CD4-positive, alpha-beta T cell treated with Interferon alpha-2 for 1 hour (primary cell): ENCODE measurements at places on chromosomes 6 and 20.

DNA sequence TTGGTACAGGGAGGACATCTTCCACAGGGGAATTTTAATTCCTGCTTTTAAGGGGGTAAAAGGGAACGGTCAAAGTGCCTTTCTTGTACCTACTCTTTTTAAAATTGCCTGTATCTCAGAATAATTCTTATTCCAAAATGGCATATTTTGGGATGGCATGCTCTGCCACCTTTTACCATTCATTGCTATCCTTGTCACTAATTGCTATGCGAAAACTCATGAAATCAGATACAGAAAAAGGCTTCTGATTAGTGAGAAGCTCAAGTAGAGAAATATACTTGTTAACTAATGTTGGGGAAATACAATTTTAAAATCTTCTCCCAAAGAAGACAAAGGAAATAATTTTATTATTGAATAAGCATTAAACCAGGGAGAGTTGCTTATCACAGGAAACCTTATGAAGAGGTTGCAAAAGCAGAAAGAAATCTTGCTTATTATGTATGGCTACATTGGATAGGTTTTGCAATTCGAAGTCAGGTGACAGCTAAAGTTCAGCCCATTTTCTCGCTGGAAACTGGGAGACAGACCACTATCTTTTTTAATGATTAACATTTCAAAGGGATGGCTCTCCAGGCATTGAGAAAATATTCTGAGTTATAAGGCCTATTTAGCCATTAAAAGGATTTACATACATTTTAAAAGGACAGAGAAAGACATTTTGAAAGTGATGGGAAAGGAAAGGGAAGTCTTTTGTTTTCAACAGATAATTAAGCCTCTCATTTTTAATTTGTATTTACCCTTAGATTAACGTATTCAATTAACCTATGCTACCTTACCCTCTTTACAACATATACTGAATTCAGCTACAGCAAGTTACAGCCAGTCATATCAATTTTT lies 110.3 kb upstream of the PRSS16 start:
- DNase-seq = no peak

GRCh38 chr6:169246445-169246844 lies 7.2 kb downstream of the THBS2 start:
- DNase-seq = no peak

GRCh38 chr20:40587038-40587437 lies 102.0 kb downstream of the MAFB start:
- no peak for DNase-seq

DNA sequence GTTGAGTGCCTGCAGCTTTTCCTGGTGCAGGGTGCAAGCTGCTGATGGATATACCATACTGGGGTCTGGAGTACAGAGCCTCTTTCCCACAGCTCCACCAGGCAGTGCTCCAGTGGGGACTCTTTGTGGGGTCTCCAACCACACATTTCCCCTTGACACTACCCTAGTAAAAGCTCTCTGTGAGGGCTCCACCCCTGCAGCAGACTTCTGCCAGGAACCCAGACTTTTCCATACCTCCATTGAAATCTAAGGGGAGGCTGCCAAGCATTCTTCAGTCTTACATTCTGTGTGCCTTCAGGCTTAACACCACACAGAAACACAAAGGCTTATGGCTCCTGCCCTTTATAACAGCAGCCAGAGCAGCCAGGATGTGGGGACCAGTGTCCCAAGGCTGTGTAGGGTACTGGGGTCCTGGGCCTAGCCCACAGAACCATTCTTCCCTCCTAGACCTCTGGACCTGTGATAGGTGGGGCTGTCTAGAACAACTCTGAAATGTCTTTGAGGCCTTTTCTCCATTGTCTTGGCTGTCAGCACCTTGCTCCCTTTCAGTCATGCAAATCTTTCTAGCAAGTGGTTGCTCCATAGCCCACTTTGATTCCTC lies 65.7 kb downstream of the TBXT start:
- no peak for DNase-seq

DNA sequence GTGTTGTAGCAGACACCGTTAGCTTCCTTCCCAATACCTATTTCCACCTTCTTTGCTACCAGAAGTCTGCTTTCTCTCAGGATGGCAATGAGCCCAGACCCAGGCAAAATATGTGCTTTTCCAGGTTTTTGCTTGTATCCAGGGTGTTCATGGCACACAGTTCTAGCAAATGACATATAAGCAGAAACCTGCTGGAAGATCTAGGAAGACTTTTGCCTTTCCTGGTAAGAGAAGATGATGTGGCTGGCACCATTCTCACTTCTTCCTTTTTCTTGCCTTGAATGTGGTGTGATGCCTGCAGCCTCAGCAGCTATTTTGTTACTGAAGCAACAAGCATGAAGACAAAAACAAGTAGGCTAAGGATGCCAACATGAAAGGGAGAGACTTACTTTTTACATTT lies 19.2 kb upstream of the TBC1D22B start:
- DNase-seq = no peak

- no peak for DNase-seq
Observed at GRCh38 chr20:1539816-1540419, 17.6 kb downstream of the SIRPD start.

GRCh38 chr6:44708208-44708607 lies 320.7 kb downstream of the CDC5L start:
- DNase-seq = no peak

DNA sequence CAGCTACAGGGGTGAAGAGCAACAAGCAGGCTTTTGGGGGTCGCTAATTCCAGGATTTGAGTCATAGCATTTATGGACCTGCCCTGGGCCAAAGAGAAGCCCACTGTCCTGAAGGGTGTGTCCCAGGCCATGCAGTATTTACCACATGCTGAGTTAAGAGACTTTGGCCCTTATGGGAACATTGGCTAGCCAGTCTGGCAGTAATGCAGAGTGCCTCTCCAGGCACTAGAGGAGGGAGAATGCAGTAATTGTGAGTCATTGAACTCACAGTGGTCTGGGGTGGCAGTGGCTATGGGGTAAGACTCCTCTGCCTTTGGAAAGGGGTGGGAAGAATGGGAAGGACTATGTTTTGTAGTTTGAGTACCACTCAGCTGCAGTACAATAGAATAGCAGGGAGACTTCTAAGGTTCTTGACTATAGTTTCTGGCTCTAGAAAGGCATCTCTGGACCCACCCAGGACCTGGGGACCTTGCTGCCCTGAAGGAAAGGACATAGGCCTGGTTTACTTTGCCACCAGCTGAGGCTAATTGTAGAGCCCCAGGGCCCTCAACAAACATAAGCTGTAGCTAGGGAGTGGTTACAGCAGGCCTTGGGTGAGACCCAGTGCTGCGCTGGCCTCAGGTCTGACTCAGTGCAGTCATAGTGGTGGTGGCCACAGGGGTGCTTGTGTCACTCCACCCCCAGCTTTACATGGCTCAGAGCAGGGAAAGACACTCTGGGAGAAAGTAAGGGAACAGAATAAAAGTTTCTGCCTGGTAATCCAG lies 520.9 kb downstream of the HTR1B start:
- no peak for DNase-seq

DNA sequence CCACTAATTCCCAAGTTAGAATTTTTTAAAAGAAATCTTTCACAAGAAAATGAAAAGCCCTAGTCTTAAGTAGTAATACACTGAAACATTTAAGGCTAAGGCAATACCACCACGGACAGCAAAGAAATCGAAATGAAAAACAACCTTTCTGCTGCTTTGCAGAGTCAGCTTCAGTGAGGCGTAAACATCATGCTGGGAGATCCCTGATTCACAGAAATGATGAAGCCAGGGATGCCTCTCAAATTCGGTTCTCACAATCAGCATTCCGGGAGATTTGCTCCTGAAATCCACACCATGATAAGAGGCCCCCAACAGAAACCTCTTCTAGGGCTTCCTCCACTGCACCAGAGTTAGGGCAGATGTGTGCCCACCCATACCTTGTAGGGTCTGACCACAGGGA lies 18.6 kb downstream of the RRBP1 start:
- DNase-seq = no peak
